CD4-positive, alpha-beta T cell treated with Interleukin-17A for 4 hours (primary cell): ENCODE measurements at places on chromosomes 3 and 15.

GRCh38 chr15:35129361-35129760 lies 44.3 kb upstream of the NANOGP8 start:
- no peak for DNase-seq

DNA sequence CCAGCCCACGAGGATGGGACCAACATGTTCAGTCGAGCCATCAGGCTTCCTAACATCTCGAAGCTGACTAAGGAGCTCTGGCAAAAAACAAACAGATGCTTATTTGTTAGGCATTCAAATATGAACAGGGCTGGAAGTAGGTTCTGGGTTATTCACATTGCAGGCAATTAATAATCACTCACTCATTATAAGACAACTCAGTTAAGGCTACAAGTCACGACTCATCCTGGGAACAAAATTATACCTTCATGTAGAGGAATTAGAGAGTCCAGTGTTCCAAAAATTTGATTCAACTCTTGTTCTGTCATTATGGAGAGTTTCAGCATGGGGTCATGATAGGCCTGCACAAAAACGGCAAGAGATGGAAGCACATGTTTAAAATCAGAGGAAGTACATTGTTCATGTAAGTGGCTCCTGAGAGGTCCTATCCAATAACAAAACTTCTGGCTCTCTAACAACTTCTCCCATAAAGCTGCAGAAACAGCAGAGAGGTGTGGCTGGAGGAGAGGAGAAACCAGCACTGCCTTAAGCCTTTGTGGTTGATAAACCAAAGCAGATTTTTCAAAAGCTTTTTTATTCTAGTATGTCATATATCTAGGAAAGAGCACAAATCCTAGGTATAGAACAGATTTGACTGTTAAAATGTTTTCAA lies 50.6 kb downstream of the ARHGEF3 start:
- DNase-seq: no peak

DNA sequence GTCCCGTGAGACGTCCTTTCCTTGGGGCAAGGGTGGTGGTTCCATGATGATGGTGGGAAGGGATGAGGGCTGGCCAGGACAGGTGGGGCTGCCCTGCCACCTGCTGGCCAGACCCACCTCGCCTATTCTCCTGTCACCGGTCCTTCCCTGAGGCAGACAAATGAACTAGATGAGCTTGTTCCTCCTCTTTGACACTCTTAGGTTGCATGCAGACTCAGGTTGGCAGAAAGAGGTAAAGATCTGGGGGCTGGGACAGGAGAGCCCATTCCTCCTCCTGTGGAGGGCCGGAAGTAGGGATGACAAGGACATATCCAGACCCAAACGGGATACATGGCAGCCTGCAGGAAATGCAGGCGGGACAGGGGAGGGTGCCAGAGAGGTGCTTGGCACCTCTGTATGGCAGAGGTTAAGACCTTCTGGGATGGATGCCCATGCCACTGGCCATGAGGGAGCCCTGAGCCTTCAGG lies 38.6 kb downstream of the ACSBG1 start:
- peak; percentile 67 for DNase-seq

GRCh38 chr3:30166535-30166934 lies 439.9 kb upstream of the TGFBR2 start:
- no peak for DNase-seq

DNA sequence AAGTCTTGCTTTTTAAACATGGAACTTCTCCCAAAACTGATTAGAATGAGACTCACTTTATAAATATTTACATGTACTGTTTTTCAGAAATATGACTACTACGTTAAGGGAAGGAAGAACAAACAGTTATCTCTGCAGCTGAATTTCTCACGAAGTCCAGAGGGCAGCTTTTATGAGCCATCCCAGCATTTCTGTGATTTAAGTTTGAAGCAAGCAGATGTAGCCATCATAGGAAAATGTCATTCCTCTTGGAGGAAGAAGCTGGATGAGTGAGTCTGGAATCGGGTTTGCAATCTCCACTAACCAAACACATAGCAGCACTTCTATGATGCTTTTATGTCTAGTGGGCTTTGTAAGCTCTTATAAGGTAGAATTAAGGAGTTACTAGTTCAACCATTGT lies 53.7 kb downstream of the SCN11A start:
- no peak for DNase-seq

DNA sequence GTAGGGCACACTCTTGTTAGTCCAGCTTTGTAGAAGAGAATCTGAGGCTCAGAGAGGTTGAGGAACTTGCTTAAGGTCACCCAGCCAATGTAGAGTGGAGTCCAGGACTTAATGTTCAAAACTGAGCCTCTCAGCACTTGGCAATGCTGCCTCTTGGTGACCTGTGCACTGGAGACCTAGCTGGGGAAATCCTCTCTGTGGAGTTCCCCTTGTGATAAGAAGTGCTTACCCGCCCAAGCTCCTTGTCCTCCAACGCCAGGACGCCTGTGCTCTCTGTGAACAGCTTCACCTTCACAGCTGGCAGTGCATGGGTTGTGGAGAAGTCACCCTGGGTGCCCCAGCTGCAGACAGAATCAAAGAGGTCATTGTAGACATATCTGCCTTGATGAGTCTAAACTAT lies 219.1 kb upstream of the FEZF2 start:
- no peak for DNase-seq

DNA sequence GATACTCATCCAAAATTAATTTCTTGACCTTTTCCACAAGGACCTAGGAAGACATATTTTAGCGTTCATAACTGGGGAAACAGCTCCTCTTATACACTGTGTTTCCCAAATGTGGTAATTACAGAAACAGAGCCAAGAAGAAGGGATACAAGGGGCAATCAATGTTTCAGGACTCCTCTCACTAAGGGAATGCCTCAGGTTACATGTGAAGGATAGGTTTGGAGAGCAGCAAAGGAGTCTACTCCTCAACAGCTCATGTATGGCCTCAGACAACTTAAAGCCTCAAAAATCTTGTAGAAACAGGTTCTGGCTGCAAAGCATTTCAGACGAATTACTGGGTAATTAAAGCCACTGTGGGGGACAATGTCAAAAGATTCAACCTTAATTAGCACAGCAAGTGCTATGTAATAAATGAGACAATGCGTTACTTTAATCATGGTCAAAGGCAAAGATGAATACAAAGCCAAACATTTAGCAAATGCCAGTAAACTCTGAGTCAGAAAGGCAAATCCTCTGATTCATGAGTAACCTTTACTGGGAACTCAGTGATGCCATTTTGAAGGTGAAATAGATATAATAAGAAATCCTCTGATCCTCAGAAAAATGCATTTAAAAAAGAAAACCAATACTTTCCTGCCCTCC lies 1111.2 kb downstream of the TUSC7 start:
- DNase-seq: no peak

DNA sequence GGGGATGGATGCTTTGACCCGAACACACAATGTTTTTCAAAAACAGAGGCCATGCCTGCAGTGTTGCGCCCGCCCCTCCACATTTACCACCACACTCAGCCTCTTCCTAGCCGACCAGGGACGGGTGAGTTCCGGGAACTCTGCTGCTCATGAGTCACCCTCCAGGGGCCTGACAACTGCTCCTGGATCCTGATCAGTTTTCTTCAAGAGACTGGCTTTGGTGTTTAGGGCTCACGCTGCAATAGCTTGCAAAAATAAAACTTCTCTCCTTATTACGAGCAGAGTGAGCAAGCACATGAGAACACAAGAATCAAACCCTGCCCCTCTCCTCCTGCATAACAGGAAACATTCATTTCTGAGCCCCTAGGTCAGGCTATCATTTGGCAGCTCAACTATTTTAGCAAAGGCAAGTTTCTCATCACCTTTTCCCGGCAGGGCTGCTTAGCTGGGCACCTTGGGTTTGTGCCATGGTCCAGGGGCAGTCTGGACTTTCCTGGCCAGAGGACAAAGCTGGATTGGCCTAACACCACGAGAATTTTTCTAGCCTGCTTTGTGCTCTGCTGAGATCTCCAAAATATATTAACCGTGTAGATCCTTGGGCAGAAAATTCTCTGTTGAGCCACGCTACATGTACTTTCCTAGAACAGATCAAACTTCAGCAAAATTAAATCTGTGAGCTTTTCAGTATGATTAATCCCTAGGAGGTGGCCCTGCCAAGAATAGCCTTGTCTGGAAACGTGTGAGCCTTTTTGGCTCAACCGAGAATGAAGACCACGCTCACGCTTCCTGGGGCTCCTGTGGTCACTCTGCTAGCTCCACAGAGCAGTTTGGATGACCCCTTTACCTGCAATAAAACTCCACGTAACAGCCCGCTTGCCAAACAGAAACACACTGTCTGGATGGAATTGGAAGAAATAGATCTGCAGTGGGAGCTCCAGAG lies 52.7 kb upstream of the SPATA12 start:
- DNase-seq: peak; percentile 14

DNA sequence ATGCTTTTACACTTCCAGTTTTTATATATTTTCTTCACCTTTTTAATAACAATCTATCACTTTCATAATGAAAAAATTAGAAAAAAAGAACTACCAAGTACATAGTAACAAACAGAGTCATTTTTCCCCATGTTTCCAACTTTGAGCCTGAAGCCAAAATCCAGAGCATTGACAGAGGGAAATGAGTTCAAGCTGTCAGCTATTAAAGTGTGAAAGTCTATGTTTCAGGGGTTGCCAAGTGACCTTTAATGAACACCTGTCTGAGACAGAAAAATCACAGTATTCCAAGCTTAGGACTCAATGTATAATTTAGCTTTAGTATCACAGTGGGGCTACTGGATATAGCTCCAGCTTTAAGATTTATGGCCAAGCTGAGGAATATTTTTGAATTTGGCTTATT lies 128.3 kb upstream of the GADL1 start:
- DNase-seq: no peak

DNA sequence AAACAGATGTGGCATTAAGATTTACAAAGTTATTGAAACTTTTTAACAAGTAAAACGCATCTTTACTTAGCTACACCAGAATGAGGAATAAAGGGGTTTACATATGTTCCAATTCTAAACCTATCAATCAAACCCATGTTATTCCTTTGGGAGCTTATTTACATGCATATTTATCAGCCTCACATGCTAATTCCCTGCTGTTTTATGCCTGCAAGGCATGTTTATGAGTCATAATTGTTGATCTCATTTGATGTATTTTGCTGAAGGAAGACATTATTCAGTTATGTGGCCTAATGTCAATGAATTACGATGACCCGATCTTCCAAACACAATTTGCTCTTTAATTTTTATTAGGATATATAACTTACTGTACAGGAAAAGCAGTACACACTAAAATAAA lies 272.9 kb downstream of the TBC1D5 start:
- no peak for DNase-seq

DNA sequence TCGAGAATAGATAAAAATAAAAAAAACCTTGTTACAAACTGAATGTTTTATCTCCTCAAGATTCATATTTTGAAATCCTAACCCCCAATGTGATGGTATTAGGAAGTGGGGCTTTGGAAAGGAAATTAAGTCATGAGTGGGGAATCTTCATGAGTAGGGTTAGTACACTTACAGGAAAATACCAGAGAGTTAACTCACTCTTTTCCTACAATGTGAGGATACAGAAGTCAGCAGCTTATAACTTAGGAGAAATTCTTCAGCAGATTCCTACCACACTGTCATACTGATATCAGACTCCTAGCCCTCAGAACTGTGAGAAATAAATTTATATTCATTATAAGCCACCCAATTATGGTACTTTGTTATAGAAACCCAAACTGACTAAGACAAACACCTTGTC lies 453.1 kb downstream of the GBE1 start:
- DNase-seq: no peak

DNA sequence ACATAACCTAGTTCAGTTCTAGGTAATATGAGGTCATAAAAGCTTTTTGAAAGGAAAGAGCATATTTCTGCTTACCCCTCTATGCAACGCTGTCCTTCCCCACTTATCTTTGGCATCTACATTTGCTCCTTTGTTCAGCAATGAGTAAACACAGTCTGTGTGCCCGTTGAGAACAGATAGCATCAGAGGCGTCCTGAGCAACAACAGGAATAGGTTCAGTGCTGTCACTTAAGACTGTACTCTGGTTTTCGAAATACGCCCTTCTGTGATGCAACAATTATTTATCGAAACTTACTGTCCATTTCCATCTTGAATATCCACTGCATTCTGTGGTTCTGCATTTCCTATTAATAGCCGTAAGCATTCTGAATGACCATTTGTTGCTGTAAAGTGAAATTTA lies 84.4 kb downstream of the BTD start:
- no peak for DNase-seq

DNA sequence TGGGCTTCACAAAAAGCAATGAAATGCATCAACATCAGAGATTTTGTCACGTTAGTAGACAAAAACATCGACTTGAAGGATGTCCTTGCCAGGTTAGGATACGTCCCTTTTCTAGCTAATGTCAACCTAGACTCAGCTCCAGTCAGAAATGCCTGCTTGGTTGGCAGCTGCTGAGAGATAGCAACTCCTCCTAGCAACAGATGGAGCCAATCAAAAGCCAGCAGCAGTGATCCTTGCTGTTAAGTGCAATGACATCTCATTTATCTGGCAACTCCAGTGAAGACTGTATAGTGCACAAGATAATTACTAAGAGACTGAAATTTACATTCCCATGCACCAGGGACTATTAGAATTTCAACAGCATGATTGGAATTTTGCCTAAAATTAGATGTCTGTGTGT lies 424.1 kb downstream of the FGF12 start:
- no peak for DNase-seq

GRCh38 chr3:139353920-139354556 lies 10.2 kb downstream of the MRPS22 start:
- DNase-seq: no peak

GRCh38 chr3:15512166-15512565 lies 9.3 kb downstream of the COLQ start:
- DNase-seq: no peak

DNA sequence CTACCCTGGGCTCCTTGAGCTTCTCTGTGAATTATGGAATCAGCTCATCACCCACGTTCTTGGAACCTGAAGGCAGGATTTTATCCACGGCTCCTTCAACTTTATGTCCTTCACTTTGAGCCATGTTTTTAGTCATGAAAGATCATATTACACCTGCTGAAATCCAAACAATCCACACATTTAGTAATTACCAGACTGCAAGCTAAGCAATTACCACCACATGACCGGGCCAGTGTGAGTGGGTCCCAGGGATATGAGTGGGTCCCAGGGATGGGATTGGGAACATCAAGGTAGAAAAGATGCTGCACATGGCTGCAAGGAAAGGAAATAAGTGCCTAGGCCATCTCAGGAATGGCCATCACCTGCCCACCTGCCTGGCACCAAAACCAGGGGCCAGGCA lies 140.3 kb upstream of the IQSEC1 start:
- no peak for DNase-seq

DNA sequence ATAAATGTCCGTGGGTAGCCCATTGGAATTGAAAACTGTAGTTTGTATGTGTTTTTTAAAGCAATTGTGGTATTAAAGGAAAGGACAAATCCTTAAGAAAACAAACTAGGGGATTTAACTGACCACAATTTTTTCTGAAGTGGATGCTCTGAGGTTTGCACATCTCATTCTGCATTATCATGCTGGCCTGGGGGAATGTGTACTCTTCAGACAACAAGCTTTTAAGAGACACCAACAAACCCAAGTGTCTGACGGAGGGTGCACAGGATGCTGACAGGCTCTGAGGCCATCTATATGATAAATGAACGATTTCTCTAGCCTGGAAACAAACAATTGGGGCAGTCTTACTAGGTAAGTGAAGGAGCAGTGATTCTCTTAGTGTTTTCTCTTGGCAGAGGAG lies 9.1 kb downstream of the LINS1 start:
- DNase-seq: no peak

- DNase-seq: no peak
Observed at GRCh38 chr15:59340325-59340724, 32.3 kb downstream of the MYO1E start.

- DNase-seq: peak; percentile 32
Observed at GRCh38 chr15:69973102-69973714, 124.5 kb downstream of the TLE3 start.

- DNase-seq: no peak
Observed at GRCh38 chr3:126014252-126014651, 45.3 kb downstream of the ROPN1B start.
